ENCODE measurements at places on chromosomes 4 and X.
A peak's percentile ranks its signal among the peaks of the same experiment; 100 is the strongest.

GRCh38 chr4:40846532-40846931 is 96.8 kb downstream of the NSUN7 start:
- DNase-seq, result no peak

GRCh38 chr4:6658597-6659075 is 18.2 kb downstream of the MRFAP1 start:
- peak; percentile 75 for DNase-seq

DNA sequence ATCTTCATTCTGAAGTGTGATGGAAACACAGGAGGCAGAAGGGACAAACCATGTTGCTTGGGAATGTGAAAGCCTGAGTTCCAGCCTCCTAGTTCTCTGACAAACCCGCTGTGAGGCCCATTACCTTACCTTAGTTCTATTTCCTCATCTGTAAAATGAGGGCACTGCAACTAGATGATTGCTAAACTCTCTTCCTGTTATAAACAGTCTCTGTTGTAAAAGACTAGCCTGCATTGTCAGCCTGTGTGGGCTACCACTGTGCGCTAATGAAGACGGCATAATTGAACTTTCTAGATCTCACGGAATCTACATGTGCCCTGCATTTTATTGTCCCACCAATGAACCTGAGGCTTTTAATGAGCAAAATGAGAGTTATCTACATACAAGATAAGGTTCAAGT is 147.2 kb downstream of the AFF2 start:
- DNase-seq, result no peak

GRCh38 chr4:3651267-3651845 is 114.8 kb upstream of the ADRA2C start:
- no peak for DNase-seq

- no peak for DNase-seq
Observed at GRCh38 chr4:95758001-95758400, 81.9 kb upstream of the PDHA2 start.

DNA sequence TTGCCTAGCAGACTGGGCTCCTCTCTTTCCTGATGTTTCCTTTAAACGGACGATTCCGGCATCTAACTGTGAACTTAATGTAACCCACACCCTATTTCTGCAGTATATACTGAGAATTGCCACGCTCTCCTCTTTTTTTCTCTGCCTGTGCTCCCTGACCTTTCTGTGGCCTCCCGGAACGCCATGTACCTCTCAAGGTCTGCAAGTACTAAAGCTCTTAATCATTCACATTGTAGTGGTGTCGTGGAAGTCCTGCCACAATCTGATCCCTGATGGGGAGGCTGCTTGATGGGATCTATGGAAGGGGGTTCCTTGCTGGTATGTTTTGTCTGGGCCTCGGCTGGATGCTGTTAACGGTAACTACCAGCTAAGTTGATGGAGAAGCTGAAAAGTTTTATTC is 302.9 kb upstream of the EPHA5 start:
- DNase-seq, result no peak

- DNase-seq, result no peak
Observed at GRCh38 chrX:104141087-104141760, 15.6 kb downstream of the SLC25A53 start.

- no peak for DNase-seq
Observed at GRCh38 chrX:57528670-57529255, 63.0 kb upstream of the ZXDB start.

DNA sequence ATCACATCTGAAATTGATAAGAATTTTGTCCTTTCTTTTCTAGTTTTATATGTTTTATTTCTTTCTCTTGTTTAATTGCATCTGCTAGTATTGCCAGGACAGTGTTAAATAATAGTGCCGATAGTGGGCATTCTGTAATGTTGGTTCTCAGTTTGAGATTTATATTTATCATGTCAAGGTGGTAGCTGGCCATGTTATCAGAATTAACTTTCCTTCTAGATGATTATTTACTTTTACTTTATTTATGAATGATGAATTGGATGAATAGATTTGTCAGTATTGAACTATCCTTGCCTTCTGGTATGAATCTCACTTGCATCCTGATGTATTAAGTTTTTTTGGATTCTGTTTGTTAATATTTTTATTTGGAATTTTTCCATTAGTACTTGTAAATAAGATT is 42.7 kb downstream of the METAP1 start:
- no peak for DNase-seq

GRCh38 chrX:133541021-133541420 is 125.7 kb upstream of the GPC4 start:
- no peak for DNase-seq

GRCh38 chrX:41661366-41662095 is 27.2 kb upstream of the GPR34 start:
- no peak for DNase-seq

- DNase-seq, result no peak
Observed at GRCh38 chr4:57866468-57867171, 756.4 kb upstream of the IGFBP7 start.

GRCh38 chrX:79366873-79367749 is at the start of gene ITM2A:
TSS of gene ITM2A (minus strand) at chrX:79367334. CDS start at chrX:79367215, 119 bp downstream.
- DNase-seq, result peak; percentile 71

DNA sequence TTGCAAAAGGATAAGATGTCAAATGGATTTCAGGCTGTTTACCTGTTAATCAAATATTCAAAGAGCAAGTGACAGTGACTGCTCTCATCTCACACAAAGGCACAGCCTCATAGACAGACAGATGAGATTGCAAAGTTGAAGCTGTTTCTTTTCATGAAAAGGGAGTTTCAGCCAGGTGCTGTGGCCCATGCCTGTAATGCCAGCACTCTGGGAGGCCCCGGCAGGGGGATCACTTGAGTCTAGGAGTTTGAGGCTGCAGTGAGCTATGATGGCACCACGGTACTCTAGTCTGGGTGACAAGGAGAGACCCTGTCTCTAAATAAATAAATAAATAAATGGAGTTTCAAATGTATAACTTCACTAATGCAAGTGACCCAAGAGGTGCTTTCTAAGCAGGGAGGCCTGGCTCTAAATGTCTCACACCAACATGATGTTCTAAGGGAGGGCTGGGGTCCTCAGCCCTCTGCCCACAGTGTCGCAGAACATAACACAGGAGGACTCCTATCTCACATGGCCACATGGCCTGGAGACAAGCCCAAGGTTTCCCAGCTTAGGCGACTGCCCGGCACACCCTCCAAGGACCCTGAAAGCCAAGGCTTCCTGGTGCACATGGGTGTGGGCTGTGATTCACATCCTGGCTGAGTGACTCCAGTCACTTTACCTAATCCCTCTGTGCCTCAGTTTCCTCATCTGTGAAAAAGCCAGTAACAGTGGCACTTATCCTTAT is 26.8 kb downstream of the PPP2R2C start:
- DNase-seq, result no peak

DNA sequence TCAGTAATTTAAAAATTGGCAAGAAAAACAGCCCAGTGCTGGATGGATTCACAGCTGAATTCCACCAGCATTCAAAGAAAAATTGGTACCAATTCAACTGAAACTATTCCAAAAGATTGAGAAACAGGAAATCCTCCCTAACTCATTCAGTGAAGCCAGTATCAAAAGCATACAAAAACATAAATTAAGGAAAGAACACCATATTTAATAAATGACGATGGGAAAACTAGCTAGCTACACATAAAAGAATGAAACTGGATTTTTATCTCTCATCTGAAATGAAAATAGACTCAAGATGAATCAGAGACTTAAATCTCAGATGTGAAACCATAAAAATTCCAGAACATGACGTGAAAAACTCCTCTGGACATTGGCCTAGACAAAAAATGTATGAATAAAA is 516.8 kb upstream of the SPANXN1 start:
- no peak for DNase-seq

DNA sequence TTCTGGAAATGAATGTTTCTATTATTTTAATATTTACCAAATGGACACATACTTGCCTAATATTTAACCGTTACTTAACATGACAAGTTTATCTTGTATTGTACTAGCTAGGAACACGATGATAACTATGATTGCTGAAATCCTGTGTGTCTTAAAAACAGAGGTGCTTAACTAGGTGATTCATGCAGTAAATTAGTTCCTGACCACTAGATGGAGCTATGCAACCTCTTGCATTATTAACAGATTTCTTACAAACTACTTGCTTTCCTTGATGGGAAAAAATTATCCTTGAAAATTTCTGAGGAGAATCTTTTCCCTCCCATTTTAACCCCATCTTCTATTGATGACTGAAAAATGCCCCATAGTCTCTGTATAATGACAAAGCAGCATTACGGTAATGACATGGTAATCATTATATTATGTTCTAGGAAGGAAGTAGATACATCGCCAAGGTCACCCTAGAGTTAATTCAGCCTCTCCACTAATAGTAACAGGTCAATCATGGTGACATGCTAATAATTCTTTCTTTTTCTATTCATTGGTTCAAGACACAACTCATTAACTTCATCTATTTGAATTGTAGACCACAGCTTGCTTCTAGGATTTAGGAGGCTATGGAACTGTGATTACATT is 844.2 kb downstream of the RAPGEF2 start:
- no peak for DNase-seq

DNA sequence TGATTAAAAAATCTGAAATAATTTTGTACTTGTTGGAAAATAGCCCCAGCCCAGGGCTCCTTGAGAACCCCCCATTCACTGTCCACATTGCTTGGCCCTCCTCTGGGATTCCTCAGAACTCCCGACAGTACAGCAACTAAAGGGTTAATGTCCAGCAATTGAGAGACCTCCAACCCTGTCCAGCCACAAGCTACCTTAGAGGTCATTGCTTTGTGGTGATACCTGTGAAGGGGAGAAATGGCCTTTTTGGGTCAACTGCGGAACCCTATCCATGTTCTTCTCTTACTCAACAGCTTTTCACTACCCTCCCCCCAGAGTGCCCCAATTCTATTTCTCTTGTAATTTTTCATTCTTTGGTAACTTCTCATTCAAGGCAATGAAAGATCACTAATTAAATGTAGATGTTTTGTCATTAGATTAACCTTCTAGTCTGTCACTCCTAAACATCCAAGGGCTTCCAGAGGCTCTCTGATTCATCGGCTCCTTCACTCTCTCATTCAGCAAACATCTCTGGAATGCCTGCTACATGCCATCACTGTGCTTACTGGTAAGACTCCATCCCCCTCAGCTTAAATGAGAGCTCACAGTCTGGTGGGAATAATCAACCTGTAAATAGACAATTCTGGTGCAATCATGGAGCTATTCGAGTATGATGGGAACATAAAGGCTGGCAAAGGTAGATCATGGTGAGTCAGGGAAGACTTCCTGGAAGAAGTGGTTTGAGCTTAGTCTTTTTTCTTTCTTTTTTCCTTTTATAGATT is 241.4 kb upstream of the PGRMC2 start:
- DNase-seq, result no peak

DNA sequence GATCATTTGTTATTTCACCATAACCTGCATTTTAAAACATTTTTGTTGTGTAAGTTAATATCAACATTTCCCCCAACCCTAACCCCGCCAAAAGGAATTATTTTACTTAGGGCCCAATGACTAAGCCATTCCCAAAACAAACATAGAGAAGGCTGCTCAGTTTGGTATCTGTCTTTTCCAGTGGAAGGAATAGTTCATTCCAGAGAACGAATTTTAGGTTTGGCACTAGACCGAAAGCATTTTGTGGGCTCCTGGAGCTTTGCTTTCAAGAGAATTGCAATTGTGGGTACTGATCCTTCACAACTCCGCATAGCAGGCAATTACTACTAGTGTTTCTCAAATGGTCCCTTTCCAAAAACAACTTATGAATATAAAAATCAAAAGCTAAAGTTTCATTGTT is 226.7 kb upstream of the MAD2L1 start:
- DNase-seq, result no peak

DNA sequence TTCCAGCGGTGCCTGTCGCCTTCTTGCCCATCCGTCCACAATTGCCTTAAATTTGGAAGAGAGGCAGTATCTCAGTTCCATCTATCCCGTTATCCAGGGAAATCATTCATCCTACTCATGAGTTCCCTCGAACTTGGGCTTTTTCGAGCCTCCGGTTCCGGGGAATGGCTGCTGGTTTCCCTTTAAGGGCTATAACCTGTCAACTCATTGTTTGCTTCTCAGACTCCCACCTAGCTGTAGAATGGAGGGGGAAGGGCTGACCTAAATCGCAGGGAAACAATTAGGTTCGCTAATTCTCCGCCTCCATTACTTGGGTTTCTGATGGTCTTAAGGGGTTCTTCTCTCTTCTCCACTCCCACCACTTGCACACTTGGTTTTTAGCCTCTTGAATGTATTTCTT is 1.2 kb downstream of the UCHL1 start:
- no peak for DNase-seq

DNA sequence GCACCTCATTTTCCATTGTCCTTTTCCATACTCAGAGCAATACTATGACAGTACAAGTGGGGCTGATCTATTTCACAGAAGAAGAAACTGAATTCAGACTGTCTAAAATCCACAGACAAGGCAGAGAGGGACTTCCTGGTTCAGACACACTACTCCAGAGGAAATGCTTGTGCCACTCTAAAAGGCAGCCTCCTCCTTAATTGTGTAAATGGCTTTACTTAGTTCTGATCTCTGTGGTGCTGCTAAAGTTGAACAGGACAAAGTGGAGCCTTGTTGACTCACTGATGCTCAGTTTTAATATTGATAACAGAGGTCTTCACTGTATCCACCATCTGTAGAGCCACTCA is 122.4 kb downstream of the KIT start:
- DNase-seq, result no peak

- no peak for DNase-seq
Observed at GRCh38 chr4:54727346-54727745, 69.6 kb downstream of the KIT start.

DNA sequence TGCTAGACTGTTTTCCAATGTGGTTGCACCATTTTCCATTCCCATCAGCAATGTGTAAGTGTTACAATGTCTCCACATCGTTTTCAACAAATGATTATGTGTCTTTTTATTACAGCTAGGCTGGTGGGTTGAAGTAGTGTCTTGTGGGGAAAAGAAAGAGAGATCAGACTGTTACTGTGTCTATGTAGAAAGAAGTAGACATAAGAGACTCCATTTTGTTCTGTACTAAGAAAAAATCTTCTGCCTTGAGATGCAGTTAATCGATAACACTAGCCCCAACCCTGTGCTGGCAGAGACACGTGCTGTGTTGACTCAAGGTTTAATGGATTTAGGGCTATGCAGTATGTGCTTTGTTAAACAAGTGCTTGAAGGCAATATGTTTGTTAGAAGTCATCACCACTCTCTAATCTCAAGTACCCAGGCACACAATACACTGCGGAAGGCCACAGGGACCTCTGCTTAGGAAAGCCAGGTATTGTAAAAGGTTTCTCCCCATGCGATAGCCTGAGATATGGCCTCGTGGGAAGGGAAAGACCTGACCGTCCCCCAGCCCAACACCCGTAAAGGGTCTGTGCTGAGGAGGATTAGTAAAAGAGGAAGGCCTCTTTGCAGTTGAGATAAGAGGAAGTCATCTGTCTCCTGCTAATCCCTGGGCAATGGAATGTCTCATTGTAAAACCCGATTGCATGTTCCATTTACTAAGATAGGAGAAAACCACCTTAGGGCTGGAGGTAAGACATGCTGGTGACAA is 23.0 kb upstream of the UGT2B15 start:
- no peak for DNase-seq

GRCh38 chrX:1519022-1519497 is 17.9 kb downstream of the P2RY8 start:
- no peak for DNase-seq

- DNase-seq, result no peak
Observed at GRCh38 chr4:171288816-171289432, 524.3 kb upstream of the GALNTL6 start.

GRCh38 chr4:8260656-8261111 is 8.9 kb upstream of the HTRA3 start:
- no peak for DNase-seq
